CD4-positive, alpha-beta T cell treated with Interferon gamma for 1 hour (primary cell): ENCODE measurements at places on chromosomes 6 and 20.

DNA sequence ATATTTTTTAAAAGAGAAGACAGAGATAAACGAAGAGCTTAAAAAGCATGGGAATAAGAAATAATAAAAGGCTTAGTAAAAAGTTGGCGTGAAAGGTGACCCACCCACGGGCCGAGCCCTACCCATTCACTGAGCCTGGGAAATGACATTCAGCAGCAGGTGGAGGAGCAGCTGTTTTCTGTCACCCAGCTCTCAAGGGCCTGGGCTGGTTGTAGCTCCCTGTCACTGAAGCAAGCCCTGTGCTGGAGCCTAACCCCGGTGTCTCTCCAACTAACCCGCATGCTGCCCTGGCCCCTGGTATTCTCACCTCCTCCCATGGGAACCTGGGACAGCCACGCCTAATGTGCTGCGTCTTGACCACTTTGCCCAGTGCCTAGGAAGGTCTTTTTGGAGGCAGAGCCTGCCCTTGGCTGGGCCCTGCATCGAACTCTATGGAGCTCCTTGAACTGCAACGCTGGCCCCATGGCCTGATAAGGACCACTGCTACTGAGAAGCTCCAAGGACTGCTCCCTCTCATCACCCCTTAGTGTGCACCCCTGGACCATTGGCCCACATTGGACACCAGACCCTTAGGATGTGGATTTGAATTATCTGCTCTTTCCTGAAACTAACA is 68.8 kb upstream of the IYD start:
- no peak for DNase-seq

GRCh38 chr6:160130729-160131484 is 9.3 kb downstream of the SLC22A1 start:
- DNase-seq: no peak

DNA sequence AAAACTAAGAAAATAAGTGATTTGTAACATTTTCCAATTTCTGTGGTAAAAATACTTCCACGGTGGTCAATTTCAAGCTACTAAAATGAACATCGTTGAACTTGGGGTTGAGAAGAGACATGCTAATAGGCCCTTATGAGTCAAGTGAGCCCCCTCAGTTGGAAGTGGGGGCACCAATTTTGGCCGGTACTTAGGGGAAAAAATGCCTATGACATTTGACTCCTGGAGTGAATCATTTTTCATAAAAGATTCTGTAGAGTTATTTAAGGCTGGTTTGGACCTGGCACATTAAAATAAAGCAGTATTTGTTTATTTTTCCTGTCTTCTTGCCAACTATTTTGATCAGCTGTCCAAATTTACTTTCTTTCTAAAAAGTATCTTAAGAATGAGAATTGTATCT is 32.4 kb upstream of the CAP2 start:
- DNase-seq: no peak

GRCh38 chr6:28281288-28282064 is at the start of gene PGBD1:
TSS of gene PGBD1 (plus strand) at chr6:28281572. CDS start at chr6:28283814, 2,242 bp downstream.
- peak; percentile 31 for DNase-seq

- DNase-seq: no peak
Measured at GRCh38 chr20:6784210-6784631, 16.7 kb downstream of the BMP2 start.

DNA sequence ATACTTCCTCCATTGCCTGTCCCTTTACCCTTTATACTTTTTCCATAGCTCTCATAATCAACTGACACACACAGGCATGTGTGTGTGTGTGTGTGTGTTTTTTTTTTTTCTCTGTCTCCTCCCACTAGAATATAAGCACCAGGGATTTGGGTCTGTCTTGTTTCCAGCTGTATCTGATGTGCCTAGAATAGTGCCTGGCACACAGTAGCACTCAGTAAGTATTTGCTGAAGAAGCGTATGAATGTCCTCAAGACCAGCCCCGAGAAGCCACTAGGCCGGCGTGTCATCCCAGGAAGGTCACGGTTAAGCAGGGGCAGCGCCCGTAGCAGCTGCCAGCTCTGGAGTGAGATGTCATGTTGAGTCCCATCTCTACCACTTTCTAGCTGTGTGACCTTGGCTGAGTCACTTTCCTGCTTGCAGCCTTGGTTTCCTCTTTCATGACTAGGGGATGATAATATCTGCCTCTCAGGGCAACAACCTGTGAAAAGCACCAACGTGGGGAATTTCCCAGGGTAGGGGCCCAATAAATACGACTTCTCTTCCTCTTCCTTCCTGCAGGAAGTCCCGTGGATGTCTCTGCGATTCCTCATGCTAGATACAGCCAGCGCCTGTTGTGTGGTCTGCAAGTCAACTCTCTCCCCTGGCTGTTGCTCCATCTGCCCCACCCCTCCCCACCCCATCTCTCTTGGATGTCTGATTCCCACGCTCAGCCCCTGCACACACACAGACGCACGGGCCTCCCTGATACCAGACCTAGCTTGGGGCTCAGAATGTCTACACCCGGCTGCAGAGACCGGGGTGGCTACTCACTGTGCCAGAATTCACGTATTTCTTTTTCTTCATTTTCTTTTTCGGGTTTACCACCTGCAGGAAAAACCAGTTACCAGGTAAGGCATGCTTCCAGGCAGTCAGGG is 58.1 kb downstream of the RAB44 start:
- DNase-seq: peak; percentile 83

DNA sequence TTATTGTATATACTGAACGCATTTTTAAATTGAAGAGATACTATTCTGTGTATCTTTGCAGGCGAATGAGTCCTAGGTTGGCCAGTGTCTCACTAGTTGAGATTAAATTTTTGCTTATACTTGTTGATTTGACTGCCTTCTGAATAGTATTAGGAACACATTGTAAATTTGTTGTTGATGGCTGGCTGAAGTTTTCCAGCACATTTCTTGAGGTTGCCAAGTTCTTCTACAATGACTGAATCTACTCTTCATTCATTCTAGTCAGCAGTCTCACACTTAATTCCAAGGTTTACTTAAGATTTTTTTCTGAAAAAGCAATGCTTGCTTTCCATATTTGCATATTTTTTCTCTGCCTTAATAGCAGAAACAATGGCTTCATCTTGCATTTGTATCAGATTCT is 151.7 kb downstream of the ZFAND3 start:
- DNase-seq: no peak

- DNase-seq: no peak
Measured at GRCh38 chr6:170149681-170150589, 140.9 kb downstream of the DLL1 start.

- DNase-seq: no peak
Measured at GRCh38 chr6:143949535-143949934, 58.5 kb downstream of the PLAGL1 start.

DNA sequence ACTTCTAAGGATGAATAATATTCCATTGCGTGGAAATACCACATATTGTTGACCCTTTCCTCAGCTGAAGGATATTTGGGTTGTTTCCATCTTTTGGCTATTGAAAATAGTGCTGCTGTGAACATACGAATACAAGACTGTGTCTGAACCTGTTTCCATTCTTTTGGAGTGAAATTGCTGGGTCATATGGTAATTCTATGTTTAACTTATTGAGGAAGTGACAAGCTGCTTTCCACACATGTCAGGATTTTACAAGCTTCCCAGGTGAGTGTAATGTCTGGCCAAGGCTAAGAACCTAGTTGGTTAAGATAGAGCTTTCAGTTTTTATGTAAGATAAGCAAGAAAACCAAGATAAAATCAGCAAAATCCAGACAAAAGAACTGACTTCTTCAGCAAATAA is 48.8 kb downstream of the PPP1R3G start:
- no peak for DNase-seq
